ENCODE measurements at places on chromosomes 11 and 22.
A peak's percentile ranks its signal among the peaks of the same experiment; 100 is the strongest.

GRCh38 chr11:75155570-75156422 is 4.9 kb downstream of the SLCO2B1 start:
- peak; percentile 56 for DNase-seq

DNA sequence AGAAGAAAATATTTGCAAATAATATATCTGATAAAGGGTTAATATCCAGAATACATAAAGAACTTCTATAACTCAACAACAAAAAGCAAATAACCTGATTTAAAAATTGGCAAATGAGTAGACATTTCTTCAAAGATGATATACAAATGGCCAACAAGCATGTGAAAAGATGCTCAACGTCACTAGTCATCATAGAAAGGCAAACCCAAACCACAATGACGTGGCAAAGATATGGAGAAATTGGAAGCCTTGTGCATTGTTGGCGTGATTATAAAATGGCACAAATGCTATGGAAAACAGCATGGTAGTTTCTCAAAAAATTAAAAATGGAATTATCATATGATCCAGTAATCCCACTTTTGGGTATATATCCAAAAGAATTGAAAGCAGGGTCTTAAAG is 466.3 kb downstream of the TBC1D22A start:
- DNase-seq: no peak

GRCh38 chr11:40514124-40514523 is 945.3 kb downstream of the LRRC4C start:
- DNase-seq: no peak

DNA sequence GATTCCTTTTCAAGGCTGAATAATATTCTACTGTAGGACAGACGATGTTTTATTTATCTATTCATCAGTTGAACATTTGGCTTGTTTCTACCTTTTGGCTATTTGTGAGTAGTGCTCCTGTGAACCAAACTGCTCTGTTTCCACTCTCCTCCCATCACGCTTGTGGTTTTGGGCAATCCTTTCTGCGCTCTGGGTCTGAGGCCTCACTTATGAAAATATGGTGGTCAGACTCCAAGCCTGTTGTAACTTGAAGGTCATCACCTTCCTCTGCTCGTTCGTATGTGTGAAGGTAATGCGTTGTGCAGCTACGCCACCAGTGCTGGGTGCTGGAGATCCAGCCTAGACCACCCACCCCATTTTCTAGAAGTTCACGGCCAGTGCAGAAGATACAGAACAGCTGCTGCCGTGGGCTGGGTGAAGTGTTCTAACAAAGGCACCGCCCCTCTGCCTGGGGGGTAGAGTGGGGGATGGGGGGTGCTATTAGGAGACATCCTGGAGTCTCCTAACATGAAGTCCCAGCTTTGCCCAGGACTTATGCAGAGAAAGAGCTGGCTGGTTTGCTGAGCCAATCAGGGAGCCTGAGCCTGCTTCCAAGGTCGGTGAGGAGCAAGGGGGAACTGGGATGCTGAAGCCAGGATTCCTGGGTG is 21.0 kb downstream of the PTPN5 start:
- DNase-seq: no peak

- no peak for DNase-seq
Observed at GRCh38 chr22:31895411-31896123, 48.8 kb upstream of the YWHAH start.

- DNase-seq: no peak
Observed at GRCh38 chr22:21450320-21450831, 16.8 kb upstream of the TMEM191C start.

- DNase-seq: no peak
Observed at GRCh38 chr11:110730773-110731172, 18.5 kb upstream of the ARHGAP20 start.

GRCh38 chr11:12831471-12832202 is 157.4 kb downstream of the TEAD1 start:
- no peak for DNase-seq

GRCh38 chr11:47982616-47983015 is 2.3 kb downstream of the PTPRJ start:
- DNase-seq: no peak

DNA sequence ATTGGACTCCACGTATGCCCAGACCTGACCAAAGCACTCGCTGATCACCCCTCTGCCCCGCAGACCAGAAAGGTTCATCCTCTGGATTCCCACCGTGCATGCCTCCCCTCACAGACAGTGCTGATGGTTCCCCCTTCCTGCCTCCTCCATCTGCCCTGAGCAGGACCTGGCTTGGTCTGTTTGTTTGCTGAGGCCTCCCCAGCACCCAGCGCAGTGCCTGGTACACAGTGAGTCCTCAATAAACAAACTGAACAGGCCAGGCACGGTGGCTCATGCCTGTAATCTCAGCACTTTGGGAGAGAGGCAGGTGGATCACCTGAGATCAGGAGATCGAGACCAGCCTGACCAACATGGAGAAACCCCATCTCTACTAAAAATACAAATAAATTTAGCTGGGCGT is 23.7 kb upstream of the RPS3 start:
- no peak for DNase-seq

DNA sequence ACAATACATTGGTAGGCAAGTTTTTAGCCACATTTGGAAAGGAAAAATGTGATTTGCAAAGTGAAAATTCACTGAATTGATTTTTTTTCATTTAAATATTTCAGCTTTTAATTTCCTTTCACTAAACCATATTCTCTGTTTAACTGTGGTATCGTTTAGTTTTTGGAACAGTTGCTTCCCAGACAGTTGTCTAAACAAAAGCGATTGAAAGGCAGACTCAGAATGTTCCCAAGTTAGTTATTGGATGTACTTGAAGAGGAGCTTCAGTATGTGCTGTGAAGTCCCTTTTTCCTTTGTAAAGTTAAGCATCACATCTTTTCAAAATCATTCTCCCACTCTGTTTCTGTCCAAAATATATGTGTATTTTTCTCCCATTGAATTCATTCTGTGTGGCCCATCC is 623.4 kb upstream of the LUZP2 start:
- DNase-seq: no peak
